Right kidney (tissue), 9 donors: ENCODE measurements at places on chromosomes 1 and 21.

DNA sequence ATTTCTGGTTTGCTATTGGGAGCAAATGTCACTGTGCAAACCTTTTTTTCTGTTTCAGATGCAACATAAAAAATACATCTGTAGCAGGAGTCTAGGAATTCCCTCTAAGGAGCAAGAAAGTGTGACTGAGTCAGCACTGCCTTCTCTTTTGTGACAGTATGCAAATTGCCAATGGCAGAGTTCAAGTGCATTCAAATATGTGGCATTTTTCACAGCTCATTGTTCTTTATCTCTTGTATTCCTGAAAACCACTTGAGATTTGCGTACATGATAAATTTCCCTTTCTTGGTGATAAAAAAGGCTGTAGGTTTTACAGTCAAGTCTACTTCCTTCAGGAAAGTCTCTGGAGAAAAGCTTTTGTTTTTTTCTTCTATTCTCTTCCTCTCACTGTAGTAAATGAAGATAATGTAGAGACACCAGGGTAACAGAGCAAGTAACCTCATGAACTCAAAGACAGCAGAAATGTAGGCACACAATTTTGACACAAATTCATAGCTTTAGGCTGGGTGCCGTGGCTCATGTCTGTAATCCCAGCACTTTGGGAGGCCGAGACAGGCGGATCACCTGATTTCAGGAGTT, 129.7 kb upstream of the L1TD1 start:
- DNase-seq, result no peak

- peak; percentile 92 for DNase-seq
These were observed at the start of gene ADAMTS1 for GRCh38 chr21:26845066-26845758. TSS of gene ADAMTS1 (minus strand) at chr21:26845409. CDS start at chr21:26844954, 455 bp downstream.

DNA sequence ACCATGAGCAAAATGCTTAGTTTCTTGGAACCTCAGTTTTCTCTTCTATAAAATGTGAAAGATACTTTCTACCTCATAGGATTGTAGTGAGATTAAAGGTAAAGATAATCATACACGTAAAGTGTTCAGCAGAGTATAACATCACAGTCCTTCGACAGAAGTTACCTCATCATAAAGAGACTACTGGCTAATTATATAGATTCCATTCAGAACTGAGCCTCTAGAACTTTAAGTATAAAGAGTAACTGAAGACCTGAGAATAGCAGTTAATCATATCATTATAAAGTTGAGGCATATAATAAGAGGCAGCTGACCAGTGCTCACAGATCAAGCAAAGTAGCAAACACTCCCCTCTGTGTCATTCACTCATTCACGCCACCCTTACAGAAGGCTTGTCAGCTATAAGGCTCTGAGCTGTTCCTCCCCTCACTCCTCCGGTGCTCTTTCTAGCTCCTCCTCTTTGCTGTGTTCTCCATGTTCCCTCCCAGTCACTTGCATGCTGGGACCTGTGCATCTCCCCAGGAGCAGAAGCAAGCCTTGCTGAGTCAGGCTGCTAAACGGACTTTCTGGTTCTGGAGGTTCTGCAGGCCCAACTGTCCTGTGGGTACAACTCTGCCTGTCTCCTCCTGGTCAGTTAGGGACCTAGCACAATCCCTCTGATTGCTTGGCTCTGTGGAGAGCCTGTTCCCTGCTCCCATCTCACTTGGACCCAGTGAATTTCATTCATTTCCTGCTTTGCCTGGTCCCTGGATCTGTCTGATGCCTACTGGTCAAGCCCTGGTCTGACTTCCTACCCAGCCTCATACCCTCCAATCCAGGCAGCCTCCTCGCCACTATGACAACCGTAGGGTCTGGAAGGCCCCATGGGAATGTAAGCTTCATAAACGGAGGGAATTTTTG, 28.3 kb upstream of the LY9 start:
- no peak for DNase-seq

- no peak for DNase-seq
These were observed 207.7 kb downstream of the HHAT start for GRCh38 chr1:210536254-210536961.

- no peak for DNase-seq
These were observed 18.4 kb downstream of the ERI3 start for GRCh38 chr1:44336668-44337067.

GRCh38 chr1:157490467-157491165, 61.7 kb downstream of the FCRL5 start:
- DNase-seq, result peak; percentile 32

DNA sequence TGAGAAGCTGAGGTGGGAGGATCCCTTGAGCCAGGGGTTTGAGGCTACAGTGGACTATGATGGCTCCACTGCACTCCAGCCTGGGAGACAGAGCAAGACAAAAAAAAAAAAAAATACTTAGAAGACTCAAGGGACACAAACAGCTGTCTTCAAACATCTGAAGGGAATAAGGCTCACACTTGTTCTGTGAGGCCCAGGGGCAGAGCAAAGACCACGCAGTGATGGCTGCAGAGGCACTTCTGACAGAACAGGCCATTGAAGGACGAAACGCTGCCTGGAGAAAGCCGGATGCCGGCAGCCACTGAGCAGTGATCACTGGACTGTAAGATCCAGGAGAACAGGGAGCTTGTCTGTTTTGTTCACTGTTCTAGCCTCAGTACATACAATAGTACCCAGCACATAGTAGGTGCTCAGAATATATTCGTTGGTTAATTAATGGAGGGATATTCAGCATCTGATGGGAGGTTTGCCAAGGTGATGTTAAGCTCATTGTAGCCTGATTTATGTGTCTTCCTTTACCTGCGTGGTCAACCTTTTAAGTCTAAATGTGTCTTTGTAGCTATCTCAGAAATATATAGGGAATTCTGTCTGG, 12.1 kb upstream of the NDC1 start:
- no peak for DNase-seq

DNA sequence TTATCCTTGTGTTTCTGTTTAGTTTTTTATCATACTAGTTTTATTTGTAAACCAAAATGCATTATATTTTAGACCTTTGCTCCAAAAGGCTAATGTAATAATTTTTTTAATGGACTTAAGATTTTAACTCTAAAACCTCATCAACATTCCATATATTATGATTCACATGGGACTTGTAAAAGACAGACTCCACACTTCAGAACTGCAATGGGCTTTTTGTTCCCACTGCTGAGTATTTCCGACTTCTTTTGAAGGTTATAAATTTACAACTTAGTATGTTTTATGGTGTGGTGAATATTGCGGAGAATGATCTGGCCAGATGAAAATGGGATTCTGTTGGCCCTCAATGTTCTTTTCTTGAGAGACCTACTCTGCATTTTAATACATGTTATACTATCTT, 678.5 kb downstream of the USP25 start:
- DNase-seq, result no peak

- DNase-seq, result no peak
These were observed 314.1 kb downstream of the DISC1 start for GRCh38 chr1:231940701-231941100.

DNA sequence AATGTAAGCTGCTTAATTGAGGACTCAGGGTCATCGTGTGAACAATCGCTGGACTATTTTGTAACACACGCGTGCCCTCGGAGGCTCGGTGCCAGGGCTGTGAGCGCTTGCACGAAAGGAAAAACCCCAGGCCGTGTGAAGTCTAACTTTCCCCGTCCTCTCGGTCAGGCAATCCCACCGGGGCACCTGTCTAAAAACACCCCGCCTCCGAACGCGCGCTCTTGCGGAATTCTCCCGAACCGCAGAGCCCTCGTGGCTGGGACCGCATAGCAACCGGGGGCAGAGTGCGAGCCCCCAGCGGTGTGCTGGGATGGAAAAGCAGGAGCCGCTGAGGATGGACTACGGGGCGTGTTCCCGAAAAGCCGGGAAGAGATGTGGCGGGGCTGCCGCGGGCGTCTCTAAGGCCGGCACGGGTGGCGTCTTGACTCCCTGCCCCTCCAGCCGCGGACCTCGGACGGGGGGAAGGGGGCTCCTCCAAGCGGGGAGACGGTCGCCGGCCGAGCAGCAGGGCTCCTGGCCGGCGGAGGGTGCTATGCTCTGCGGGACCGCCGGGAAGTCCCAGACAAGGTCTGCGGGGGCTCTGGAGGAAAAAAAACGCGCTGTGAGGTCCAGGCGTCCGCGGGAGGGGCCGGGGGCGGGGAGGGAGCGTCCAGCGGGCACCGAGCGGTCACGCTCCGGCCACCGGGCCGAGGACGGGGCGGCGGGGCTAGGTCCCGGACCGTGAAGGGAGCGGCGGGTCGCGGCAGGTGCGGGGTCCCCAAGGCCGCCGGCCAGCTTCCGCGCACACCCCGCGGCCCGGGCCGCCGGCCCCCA, 936 bp downstream of the ZBTB21 start:
- DNase-seq, result peak; percentile 83

DNA sequence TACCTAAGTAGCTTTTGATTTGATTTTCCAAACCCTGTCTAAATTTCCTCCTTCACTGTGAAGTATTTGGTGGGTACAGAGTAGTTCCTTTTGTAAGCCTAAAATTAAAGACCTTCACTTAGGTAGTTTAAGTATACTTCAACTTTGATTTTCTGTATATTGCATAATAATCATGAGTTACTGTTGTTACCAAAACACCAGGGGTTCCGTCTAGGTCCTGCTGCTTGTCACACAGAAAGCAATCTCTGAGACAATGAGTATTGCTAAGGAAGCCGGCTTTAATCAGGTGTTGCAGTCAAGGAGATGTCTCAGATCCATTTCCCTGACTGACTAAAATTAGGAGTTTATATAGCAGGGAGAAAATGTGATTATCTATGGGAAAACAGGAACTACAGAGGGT, 15.3 kb downstream of the RPS6KC1 start:
- no peak for DNase-seq

GRCh38 chr21:15098908-15099307, 34.1 kb upstream of the NRIP1 start:
- no peak for DNase-seq

DNA sequence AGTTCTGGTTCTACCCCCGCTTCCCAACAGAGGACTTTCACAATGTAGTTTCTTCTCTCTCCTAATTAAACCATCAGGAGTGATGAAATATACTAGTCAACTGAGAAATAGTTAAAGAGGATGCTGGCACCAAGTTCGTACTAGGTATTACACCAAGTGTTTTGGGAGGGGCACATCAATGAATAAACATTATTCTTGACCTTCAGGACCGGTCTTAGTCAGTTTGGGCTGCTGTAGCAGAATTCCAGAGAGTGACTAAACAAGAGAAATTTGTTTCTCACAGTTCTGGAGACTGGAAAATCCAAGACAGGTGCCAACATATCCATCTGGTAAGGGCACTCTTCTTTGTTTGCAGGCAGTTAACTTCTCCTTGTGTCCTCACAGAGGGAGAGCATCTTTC, 103.8 kb downstream of the SPATA17 start:
- no peak for DNase-seq

DNA sequence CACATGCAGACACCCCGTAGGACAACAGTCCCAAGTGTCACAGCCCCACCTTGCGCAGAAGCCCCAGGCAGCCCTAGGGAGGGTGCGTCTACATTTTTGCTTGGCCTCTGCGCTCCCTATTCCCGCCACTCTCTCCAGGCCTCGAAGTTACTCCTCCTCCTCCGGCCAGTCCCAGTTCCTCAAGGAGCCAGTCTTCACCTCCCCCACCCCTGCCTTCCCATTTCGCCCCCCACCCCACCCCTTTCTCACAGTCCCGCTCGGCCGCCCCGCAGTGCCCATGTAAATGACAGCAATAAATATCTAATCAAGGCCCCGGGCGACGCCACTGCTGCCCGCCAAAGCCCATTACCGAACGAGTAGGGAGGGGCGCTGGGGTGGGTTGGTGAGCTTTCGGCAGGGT, 3.2 kb downstream of the DMBX1 start:
- DNase-seq, result no peak

- no peak for DNase-seq
These were observed 116.6 kb upstream of the PRDX6 start for GRCh38 chr1:173360487-173361063.

DNA sequence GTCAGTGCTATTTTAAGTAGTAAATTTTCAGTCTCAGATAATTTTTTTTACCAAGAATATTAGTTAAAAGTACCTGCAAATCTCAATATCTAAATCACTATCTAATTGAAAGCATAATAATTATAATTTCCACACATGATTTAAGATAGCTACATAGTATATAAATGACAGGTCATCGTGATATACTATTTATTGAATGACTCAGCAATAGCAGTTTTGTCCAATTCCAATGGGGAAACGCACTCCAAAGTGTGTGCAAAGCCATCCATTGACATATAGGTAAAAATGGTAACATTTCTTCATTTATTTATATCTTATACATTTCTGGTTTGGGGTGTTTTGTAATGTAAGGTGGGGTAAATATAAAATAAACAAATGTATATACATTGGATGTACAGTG, 19.5 kb downstream of the ADGRL4 start:
- DNase-seq, result no peak

DNA sequence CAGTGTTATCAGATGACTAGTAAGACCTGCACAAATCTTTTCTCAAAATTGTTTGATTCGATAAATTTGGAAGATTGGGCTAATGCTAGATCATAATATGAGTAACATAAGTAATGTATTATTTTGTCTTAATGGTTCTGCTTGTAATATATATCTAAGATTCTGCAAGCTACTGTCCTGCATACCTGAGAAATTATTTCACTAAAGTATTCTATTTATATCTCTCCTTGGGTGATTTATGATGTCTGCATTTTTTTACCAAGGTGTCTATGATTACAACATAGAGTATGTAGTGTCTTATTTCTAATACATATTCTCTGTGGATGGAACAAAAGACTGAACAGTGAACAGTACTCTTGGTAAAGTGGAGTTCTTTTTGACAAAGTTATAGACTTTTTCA, 166.6 kb downstream of the CLEC20A start:
- DNase-seq, result no peak

DNA sequence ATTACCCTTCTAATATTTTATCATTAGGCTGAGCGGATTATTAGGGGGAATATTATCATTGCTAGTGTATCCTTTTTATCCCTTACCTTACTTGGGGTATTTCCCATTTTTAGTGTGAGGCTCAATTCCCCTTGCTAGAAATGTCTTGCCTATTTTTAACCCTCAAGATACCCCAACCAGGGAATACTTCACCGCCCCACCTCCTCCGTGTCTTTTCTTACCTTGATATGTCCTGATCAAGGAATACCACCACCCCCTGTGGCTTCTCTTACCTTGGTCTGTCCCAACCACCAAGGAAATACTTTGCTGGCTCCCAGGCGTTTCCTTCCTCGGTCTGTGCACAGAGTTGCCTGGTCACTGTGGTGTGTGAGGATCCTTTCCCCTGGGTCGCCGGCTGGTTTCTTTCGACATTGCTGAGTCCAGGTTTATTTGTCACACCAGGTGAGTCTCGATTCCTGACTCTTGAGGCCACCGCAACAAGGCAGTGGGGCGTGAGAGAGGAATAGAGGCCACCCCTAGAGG, 57.8 kb downstream of the SERINC2 start:
- no peak for DNase-seq

GRCh38 chr1:98410082-98410481, 251.4 kb upstream of the SNX7 start:
- no peak for DNase-seq

- no peak for DNase-seq
These were observed 8.4 kb downstream of the DENND2D start for GRCh38 chr1:111192074-111192473.

DNA sequence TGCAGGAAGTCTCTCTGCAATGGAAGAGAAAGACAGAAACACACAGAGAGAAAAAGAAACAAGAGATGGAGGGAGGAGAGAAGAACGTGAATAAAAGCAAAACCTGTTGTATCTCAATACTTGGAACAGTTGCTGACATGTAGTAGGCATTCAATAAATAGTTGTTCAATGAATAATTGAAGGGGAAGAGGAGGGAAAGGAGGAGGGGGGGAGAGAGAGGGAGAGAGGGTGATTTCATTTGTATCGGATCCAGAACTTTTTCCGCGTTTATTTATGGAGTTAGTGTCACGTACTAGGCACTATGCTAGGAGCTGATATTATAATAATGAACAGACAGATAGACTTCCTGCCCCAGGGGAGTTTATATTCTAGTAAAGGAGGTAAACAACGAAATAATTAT, 144.1 kb downstream of the OMA1 start:
- no peak for DNase-seq

- peak; percentile 78 for DNase-seq
These were observed at the start of gene FAAH for GRCh38 chr1:46394108-46394871. TSS of gene FAAH (plus strand) at chr1:46394317. CDS start at chr1:46394349, 32 bp downstream.
